Esophagus (tissue), 2 donors: ENCODE measurements at places on chromosomes 5 and 9. TPM values are rescaled to one million over a fixed set of nuclear protein-coding genes. Genes with fewer than 3 reads are reported as not detected.

SPINK6 gene
- 0.59 TPM for polyA plus RNA-seq

LYSMD3 gene
- 4.9 TPM for polyA plus RNA-seq

SPATA31D4 gene
- not detected for polyA plus RNA-seq

SLC6A19 gene
- polyA plus RNA-seq, result not detected
